Stimulated activated CD8-positive, alpha-beta memory T cell treated with anti-CD3 and anti-CD28 coated beads, Interleukin-15, amount 100 ng/mL, for 24 hours (primary cell): ENCODE measurements at places on chromosomes 13 and 19.

DNA sequence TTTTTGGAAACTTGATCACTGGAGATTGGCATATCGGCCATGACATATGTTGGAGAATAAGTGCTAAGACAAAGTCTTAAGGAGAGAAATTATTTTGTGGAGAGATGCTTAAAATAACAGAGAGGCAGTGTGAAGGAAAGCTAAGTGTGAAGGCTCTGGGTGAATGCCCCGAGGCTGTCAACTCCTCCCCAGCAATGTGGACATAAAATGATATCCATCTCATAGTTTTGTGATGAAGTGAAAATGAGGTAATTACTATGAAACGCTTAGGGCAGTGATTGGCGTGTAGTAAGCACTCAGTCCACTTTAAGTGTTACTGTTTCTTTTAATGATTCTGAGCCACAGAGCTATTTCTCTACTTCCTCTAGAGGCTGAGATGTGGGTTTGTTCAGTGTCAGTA lies 195.8 kb upstream of the KLF12 start:
- no peak for DNase-seq

GRCh38 chr13:74082741-74083160 lies 51.5 kb downstream of the KLF12 start:
- no peak for DNase-seq

GRCh38 chr13:113207890-113208420 lies 514 bp downstream of the PCID2 start:
- no peak for DNase-seq

DNA sequence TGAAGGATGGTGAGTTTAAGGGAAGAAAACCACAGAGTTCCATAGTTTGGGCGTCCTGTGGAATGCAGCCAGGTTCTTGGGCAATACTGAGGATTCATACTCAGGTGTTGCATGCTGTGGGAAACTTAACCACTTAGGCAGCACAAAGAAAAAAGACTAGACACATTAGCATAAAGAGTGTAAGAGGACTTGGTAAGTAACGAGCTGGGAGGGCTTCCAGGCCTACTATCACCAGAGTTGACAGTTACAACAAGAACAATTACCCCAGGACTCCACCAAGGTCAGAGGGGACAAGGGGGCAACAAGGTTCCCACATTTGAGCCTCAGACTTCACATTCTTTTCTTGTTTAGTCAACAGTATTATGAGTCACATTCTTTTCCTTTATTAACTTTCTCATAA lies 33.2 kb downstream of the KCTD12 start:
- no peak for DNase-seq

DNA sequence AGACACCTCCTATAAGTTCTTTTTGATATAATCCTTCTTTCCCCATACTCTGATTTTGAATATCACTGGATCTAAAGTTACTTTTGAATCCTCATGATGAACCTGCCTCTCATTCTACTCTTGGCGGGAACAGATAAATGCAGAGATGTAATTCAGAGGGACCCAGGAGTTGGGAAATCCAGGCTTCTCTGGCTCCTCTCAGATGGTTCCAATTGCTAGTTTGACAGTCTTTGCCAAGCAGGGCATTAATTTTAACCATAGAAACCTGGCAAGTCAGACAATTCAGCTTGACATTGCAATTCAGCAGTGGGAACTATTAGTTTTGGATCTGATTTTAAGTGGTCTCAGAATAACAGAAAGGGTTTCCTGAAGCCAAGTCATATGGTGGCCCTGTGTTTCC lies 67.3 kb upstream of the KLF12 start:
- DNase-seq, result no peak

DNA sequence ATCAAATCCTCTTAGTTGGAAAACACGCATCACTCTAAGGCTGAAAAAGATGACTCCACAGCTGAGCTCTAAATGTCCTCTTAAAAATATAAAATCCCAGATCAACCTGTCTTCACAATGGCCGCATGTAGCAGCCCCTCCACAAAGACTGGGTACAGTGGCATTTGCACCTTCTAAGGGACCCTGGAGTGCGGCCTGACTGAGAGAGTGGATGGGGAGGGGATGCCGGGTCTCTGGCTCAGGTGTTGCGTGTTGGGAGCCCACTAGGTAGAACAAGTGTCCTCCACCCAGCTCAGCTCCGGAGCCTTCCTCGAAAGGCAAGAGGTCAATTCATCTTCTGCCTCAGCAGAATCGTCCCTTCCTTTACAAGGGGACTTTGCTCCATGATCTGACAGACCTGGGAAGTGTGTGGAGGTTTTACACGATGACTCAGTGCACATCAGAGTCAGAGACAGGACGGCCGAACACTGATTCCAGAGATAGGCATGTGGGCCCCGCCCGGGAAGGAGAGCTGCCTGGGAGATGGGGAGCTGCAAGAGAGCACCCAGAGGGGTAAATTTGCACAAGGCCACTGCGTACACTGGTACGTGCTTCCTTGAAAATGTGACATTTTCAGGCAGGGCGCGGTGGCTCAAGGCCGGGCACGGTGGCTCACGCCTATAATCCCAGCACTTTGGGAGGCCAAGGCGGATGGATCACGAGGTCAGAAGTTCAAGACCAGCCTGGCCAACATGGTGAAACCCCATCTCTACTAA lies 23.5 kb upstream of the SLC15A1 start:
- no peak for DNase-seq

- peak; percentile 46 for DNase-seq
Measured at GRCh38 chr19:39824143-39825092, 9.5 kb downstream of the DYRK1B start.

GRCh38 chr19:43906774-43907173 lies 28.3 kb downstream of the ZNF45 start:
- DNase-seq, result no peak

- no peak for DNase-seq
Measured at GRCh38 chr19:13195678-13196077, 45.5 kb downstream of the IER2 start.

DNA sequence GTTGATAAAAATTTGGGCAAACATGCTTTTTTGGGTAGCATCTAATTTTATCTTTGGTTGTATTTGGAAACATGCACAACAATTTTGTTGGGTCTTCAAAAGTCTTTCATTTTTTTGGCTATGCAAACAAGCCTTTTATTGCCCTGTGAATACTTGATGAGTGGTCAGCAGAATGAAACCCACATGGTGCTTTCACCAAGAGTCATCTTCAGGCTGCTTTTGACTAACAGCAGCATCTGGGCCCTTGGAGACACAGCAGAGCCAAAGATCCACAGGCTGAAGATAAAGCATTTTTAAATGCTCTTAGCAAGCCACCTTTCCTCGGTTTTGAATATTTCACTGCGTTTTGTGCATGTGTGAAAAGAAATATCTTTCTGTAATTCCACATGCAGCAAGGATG lies 154.9 kb downstream of the FGF9 start:
- DNase-seq, result no peak

- DNase-seq, result no peak
Measured at GRCh38 chr13:40484101-40484800, 182.2 kb downstream of the FOXO1 start.

- DNase-seq, result no peak
Measured at GRCh38 chr19:18259893-18260292, 14.4 kb downstream of the IQCN start.

DNA sequence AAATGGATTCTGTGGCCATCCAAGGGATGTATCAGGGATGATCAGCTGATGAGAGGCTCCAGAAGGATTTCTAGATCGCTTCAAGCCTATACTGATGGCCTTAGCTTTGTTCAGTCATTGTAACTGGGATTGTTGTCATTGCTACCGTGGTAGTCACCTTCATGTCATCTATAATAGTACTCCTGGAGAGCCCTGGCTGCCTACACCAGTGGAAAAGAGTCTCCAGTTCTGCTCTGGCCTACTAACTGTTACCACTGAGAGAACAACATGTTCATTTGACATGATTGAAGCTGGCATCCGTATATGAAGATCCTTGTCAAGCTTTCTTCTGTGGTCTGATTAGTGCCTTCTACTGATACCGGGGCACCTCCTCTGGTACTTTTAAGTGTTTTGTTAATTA lies 131.3 kb downstream of the B3GLCT start:
- DNase-seq, result no peak

- no peak for DNase-seq
Measured at GRCh38 chr19:33394006-33394722, 20.7 kb downstream of the CEBPG start.

DNA sequence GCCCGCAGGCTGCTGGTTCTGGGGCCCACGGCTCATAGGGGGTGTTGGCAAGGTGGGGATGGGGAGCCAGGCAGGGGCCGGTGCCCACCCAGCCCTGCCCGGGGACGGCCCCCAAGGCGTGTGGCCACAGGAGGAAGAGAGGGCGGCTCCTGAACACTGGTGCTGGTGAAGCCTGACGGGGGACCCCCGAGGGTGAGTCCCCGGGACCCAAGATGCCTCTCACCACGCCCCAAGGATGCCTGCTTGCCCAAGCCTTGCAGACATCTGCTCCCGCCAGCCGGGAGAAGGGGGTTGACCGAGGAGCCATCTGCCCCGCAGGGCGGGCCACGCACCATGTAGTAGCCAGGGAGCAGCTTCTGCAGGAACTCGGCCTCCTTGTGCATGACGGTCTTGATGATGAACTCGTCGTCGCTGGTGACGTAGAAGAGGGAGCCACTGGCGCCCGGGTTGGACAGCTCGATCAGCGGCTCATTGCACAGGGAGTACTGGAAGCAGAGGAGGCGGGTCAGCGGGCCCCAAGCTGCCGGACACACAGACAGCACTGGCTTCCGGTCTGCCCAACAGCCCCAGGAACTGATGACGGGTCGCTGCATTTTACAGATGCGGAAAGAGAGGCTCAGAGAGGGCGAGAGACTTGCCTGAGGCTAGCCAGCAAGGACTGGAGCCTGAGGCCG lies 29.6 kb upstream of the CACTIN start:
- no peak for DNase-seq

DNA sequence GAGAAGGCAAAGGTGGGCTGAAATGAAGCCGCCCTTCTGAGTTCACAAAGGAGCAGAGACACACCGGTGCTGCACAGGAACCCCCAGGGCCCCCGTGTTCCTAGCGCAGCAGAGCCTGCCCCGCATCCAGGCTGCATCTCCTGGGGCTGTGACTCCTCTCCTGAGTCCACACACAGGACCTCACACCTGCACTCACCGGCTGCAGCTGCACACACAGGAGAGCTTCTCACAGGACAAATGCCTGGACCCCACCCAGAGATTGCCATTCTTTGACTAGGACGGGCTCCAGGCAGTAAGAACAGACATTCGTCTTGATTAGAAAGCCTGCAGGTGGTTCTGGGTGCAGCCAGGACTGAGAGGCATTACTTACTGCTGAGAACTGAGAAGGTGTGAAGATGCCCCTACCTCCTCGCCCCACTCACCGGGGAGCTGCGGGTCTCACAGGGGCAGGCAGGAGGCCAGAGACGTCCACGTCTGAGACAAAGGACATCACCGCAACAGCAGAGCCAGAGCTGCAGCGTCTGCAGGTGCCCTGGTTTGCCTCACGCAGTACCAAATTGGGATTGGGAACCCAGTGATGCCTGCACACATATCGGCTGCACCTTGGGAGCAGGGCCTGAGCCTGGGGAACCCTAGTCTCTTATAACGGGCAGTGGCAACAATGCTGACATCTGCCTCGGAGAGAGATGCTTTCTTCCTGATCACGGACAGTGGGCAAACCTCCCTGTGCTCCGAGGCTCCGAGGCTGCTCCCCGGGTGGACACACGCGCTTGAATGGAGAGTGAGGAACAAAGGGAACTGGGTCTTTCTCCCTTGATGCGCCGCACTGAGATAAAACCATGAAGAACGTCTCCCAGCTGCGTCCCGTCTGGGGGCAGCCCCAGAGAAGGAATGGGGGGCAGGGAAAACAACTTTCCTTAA lies 50.4 kb downstream of the RASA3 start:
- no peak for DNase-seq

DNA sequence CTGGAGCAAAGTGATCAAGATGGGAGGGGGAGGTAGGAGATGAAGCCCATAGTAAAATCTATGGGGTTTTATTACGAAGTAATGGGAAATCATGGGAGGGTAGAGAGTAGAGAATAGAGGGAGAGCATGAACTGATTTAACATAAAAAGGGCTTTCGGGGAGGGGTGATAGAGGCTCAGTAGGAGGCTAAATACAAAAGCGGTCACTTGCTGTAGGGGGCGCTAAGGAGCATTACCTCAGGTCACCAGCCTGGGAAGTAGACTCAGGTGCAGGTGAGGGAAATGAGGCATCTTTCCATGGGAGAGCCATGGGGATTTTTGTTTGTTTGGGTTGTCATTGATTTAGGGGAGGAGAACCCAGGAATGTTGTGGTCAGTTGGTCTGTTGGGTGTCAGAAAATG lies 14.1 kb downstream of the KRTDAP start:
- no peak for DNase-seq

DNA sequence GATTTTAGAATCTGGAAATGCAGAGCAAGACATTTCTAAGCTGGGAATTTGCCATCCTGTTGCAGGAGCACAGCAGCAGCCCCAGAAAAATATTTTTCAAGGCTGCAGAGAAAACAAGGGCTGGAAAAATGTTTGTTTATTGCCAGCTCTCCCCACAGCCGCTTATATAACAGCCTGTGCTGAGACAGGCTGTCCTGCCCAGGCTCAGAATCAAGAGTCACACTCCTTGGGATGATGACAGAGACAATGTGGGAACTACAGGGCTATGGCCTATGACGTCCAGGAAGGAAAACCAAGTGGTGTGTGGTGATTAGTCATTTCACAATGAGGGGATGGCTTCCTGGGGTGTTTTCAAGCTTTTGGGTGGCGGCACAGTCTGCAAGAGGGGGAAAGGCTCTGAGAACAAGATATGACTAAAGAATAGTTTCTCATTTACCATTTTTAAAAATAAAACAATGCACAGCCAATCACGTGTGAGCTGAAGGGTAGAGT lies 136.3 kb upstream of the SERP2 start:
- DNase-seq, result no peak

DNA sequence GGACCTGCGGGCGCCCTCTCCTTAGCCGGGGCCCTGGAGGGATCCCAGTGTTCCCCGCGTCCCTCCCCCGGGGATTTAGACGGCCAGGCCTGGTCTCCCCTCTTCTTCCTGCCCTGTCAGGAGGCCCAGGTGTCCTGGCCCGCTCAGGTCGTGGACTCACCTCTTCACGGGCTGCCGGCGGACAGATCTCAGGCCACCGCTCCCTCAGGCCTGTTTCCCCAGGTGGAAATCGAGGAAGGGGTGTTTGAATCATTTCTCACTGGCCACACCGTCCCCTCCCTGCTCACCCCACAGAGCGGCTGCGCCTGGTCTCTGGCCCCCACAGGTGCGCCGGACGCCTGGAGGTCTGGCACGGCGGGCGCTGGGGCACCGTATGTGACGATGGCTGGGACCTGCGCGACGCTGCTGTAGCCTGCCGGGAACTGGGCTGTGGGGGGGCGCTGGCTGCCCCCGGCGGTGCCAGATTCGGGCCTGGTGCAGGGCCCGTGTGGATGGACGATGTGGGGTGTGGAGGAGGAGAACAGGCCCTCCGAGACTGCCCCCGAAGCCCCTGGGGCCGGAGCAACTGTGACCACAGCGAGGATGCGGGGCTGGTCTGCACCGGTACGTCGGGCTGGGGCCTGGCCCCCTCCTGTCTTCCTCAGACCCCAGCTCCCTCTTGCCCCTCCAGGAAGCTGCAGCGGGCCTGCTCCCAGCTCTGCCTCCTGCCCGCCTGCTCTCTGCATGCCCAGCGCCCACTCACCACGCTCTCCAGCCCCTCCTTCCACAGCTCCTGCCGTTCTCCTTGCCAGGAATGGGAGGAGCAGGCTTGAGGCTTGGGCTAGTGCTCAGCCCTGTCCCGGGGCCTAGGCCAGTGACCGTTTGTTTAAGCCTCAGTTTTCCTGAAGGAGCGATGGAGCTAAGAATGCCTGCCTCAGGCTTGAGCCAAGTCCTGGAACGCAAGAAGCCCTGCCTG lies 2.5 kb downstream of the SSC5D start:
- no peak for DNase-seq
